ENCODE measurements at places on chromosomes 3 and 15.

DNA sequence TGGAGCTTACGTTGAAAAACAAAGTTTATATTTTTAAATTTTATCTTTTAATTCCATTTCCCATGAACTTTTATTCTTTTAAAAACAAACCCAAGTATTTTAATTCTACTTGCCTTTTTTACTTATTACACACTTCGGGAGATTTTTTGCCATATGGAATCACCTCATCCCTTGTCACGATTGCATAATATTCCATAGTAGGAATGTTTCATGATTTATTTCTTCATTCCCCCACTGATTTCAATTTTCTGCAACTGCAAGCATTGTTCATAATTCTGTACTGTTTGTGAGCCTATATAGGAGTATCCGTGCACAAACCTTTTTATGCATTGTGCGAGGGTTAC lies 574 bp upstream of the SLC25A36 start:
- no peak for DNase-seq

- DNase-seq, result no peak
Observed at GRCh38 chr3:143315766-143316165, 196.2 kb downstream of the CHST2 start.

GRCh38 chr3:177983320-177983719 lies 552.9 kb upstream of the KCNMB2 start:
- no peak for DNase-seq

DNA sequence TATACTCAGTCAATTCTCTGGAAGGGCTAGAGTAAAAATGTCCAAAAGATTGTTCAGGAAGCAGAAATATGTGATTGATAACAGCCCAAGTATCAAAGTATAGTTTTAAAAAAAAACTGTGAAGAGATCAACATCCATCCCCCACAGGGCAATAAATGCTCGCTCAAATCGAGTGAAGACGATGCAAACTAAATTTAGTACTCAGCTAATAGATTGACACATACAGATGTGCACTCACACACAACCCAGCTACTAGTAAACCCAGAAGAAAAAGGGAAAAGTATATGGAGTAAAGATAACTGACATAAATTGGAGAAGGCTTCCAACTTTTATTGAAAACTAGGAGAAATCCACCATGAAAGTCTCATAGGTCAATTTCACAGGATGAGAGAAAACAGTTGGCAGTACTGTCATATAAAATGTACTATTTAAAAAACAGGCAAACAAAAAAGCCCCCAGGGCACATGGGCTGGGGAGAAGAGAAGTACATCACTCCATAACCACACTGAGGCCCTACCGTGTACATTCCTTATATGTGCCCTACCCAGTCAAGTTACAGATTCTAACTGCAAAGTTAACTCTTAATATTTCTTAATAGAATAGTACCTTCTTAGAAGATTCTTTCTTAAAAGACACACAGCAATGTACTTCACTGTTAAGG lies 125.7 kb downstream of the TBL1XR1 start:
- DNase-seq, result no peak

DNA sequence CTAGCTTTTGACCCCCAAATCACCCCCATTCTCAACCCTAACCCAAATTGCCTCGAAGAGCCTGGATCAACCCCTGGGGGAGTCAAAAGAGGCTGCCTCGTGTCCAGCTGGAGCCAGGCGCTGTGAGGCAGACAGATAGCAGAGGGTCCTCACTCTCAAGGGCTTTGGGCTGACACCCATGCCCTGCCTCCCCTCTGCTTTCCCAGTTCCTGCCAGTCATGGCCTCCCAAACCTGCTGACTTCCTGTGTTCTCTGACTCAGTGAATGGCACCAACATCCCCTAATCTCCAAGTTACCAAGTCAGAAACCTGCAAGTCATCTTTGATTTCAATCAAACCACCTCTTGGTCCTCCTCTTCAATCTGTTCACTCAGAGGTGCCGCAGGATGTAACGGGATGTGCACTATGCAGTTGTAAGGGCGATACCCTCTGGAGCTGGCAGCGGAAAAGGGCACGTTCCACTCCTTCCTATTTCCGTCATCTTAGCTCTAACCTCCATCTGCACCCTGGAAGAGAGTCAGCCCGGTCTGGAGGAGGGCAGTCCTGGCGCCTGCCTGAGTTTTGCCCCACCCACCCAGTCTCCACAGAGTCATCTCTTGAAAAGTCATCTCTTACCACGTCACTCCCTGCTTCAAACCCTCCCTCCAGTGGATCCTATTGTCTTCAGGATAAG lies 52.4 kb upstream of the FAM174B start:
- no peak for DNase-seq

DNA sequence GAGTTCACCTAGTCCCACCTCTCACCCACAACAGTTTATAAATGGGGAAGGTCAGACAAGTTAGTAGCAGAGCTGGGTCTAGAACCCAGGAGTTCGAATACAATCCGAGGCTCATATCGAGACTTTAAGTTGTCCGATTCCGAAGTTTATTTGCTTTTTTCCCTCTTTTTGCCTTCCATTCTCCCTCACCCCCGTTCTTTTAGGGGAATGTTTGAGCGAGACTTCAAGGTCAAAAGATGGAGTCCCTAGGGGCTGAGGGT lies 7.3 kb downstream of the BCL6 start:
- DNase-seq, result no peak

DNA sequence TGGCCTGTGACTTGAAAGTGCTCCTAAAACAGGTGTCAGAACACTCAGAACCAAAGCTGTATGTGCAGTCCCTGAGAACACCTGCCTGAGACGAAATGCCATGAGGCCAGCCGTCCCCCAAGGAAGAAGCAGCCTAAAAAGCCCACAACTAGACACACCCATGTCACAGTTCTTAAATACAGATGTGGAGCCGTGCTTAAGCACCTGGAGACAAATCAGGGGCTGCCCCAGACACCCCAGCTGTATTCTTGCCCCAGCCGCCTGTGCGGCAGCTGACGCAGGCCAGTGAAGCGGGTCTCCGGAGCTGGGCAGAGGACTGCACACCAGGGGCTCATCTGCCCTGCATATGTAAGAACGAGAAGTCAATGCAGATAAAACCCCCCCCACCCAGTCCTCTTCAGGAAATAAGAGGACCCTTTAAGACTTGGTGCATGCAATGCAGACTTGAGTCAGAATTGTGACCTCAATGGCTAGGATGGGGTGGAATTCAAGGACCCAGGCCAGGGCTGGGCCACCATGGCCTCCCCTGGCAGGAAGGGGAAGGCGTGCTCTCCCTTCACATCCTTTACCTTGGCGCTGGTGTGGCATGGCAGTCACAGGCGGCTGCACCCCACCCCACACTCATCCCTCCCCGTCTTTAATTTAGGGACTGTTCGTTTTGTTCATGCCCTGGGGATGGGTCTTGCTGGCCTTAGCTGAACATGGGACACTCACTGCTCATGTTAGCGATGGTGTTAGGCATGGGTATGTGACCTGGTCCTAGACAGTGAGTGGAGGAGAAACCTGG lies 27.7 kb upstream of the PLXNA1 start:
- no peak for DNase-seq

- DNase-seq, result peak; percentile 24
Observed at GRCh38 chr15:85412956-85413854, 32.8 kb downstream of the AKAP13 start.

GRCh38 chr15:60679256-60679655 lies 200.3 kb upstream of the ICE2 start:
- no peak for DNase-seq

GRCh38 chr3:117745516-117745915 lies 1035.9 kb downstream of the TUSC7 start:
- no peak for DNase-seq

GRCh38 chr3:146359841-146360240 lies 108.9 kb upstream of the PLSCR4 start:
- no peak for DNase-seq

- no peak for DNase-seq
Observed at GRCh38 chr3:48951764-48952163, 33.1 kb downstream of the ARIH2 start.

DNA sequence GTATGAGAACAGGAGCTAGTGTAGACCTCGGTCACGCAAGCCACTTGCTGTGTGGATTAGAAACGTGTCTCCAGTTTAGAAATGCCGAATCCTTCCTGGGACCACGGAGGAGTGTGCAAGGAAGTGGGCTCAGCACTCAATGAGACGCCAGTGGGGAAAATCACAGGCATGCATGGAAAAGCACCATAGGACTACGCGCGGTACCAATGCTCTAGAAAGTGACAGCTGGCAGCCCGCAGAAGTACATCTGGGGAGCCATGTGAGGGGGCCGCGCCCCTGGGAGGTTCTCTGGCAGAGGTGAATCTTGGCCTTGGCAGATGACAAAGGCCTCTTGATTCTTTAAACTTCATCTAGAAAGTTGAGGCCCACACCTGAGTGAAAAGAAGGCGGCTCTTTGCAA lies 99.3 kb downstream of the LRRK1 start:
- DNase-seq, result no peak

DNA sequence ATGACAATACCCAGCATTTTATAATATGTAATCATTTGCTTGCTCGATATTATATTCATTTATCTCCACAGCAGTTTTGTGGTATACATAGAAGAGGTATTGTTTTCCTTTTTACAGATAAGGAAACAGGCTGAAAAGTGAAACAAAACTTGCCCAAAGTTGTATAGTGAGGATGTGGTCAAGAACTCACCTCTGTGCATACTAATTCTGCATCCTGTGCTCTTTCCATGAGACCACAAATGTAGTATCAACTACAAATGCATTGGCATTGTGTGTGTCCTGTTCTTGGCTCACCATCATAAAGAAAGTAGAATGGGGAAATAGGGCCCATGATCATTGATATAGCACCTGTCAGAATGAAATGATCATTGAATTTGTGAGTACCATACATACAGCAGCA lies 167.3 kb downstream of the NECTIN3 start:
- DNase-seq, result no peak

DNA sequence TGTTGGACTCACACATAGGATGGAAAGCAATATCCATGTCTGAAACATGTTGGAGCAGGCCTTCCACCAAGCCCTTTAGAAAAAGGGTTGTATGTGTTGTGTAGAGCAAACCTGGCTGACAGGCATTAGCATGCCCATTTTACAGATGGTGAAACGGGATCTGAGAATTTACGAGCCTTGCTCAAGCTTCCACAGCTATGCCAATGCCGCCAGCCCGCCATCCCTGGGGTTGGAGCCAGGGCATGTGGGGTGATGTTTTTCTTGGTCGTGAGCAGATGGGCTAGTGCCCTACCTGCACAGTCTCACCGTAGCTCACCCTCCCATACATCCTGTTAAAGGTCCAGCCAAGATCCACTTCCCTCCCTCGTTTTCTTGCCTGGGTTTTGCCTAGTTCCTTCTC lies 97.5 kb upstream of the TLE3 start:
- no peak for DNase-seq

- DNase-seq, result no peak
Observed at GRCh38 chr15:62791694-62792093, 250.9 kb upstream of the TPM1 start.

- DNase-seq, result no peak
Observed at GRCh38 chr3:10581251-10581650, 75.9 kb upstream of the ATP2B2 start.

DNA sequence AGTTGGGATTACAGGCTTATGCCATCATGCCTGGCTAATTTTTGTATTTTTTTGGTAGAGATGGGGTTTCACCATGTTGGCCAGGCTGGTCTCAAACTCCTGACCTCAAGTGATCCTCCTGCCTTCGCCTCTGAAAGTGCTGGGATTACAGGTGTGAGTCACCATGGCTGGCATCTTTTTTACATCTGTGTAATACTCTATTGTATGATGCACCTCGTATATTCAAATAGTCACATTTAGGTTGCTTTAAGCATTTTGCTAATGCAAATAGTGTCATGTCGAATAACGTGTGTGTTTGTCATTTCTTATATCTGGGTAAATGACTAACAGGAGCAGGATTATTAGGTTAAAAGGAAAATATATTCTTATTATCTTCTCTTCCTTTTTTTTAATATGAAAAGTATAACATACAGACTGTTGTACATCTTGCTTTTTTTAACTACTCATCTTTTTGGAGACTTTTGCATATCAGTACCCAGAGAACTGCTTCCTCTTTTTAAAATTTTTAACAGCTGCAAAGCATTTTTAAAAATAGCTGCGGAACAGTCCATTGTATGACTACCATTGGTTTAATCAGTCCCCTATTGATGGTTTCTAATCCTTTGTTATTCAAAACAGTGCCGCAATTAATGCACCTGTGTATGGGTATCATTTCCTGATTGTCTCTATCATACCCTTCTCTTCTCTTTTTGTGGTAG lies 13.4 kb downstream of the SCAMP5 start:
- no peak for DNase-seq

- peak; percentile 63 for DNase-seq
Observed at GRCh38 chr3:78659386-78659987, 1108.3 kb downstream of the ROBO1 start.

DNA sequence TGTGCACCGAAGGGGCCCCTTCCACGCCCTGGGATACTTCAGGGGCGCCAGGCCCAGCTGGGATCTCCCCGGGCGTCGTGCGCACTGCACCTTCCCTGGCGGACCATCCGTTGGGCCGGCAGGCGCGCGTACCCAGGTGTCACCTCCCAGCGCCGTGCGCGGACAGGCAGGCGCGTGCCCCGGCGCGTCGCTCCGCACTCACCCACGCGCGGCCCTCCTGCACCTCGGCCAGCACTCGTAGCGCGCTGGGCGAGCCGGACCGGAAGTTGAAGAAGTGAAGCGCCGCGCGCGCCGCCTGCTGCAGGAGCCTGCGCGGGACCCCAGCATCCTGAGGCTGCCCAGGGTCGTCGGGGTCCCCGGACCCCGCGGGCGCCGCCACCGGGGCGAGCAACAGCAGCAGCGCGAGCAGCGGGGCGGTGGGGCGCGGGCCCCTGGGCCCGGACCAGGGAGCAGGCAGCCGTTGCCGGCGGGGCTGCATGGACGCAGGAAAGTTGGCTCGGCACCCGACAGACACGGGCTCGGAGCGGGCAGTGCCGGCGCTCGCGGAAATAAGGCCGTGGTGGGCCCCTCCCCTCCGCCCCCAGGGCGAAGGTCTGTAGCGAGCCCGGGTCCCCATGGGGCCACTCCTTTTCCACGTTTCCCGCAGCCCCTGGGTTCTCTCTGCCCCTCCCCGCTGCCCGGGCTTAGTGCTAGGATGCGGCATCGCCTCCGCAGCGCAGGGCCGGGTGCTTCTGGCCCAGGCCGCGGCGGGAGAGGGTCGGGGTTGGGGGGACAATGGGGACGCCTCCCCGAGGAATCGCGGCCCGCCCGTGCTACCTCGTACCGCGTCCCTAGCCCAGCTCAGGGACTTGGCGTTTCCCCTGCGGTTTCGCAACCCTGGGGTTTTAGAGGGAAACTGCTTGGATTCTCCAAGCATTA lies at the start of gene RARRES1:
RARRES1 (minus strand) TSS at position 520 of the 918 bp plus-strand sequence; CDS start at position 478, 42 bp downstream.
- DNase-seq, result peak; percentile 62

DNA sequence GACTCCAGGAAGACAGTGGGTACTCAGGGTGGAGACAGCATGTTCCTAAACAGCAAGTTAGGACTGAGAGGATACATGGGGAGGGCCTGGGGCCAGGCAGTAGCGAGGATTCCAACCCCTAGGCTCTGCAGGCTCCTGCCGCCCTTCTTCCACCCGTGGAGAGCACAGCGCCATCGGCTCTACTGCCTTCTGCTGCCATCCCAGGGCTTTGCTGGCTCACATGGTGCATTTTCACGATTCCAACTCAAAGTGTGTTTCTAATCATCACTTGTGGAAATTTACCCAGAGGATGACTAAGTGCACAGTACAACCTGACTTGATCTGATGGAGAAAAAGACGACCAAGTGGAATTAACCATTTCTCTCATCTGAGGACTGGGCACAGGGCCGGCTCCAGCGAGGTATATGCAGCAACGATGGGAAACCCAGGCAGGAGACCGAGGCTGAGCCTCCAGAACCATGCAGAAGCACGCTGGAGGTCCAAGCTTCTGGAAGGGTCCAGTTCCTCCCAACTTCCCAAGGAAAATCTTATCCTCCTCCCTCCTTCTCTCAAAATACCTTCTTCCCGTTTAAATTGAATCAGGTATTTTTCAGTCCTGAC lies 104.6 kb downstream of the LRIG1 start:
- no peak for DNase-seq

GRCh38 chr3:122013448-122013925 lies 8.6 kb downstream of the ILDR1 start:
- DNase-seq, result no peak

Data from hematopoietic multipotent progenitor cell treated with erythropoietin and hydrocortisone succinate and interleukin-3 and kit ligand, for 8 days (in vitro differentiated cells).